ENCODE measurements at places on chromosomes 3 and 15. TPM values are rescaled to one million over a fixed set of nuclear protein-coding genes. Genes with fewer than 3 reads are reported as not detected.
A peak's percentile ranks its signal among the peaks of the same experiment; 100 is the strongest.

DNA sequence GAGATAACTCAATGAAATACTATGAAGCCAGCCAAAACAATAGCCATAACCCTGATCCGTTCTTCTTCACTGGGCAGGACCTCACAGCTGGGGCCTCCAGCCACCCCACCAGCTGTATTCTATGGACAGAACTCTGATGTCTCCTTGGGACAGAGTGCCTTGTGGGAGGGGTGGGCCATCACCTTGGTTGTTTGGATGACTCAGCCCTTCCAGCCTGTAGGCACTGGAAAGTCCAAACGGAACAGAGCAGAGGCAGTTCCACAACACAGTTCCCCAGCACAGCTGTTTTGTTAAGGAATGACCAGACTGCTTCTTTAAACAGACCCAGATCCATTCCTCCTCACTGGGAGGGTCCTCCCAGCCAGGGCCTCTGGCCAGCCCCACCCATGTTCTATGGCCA lies 31.9 kb upstream of the ZBED2 start:
- peak; percentile 30 for DNase-seq

DNA sequence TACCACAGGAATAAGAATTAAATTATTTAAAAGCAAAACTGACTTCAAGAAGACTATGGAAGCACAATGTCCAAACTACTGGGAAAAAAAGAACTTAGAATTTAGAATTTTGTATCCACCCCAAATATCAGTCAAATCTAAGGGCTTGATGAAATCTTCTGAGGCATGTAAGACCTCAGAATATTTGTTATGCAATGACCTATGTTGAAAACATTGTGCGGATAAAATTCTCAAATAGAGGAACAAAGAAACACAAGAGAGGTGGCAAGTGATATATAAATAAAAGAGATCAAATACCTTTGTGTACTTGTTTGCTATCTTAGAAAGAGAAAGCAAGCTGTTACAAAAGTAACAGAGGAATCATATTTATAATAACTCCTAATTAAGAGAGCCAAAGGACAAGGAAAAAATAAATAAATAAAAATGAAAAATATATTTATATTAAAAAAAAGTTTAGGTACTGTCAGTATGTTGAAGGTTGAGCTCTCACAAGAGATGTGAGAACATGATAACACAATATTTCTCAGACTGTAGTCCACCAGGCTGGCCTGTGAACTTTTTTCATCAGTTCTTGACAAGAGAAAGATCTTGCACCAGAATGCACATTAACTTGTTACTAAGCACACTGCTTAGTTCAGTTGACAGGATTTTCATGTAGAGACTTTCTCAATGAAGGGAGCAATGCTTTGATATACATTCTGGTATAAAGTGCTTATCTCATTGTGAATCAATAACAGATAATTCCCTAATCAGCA lies 50.0 kb downstream of the CPA3 start:
- no peak for DNase-seq

GRCh38 chr3:101926594-101927105 lies 77.3 kb downstream of the NFKBIZ start:
- DNase-seq: peak; percentile 56

Gene CLCN2
- 3.5 TPM for total RNA-seq

GRCh38 chr15:69421498-69421897 lies 7.3 kb downstream of the KIF23 start:
- DNase-seq: no peak

DNA sequence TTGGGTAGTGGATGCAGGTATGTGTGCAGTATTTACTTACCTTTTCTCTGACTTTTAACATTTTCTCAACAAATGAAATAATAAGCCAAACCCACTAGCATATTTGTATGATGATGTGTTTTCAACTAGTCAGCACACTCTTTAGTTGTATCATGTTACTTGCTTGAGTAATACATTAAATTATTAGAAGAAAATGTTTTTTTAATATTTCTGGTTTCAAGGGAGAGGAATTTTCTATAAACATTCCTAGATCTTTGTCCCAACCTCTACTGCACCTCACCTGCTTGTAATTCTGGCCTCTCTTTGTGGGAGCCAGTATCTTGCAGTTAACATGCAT lies 161.8 kb upstream of the CBLB start:
- no peak for DNase-seq

GRCh38 chr3:115239717-115240116 lies 92.6 kb upstream of the ZBTB20 start:
- peak; percentile 96 for DNase-seq

- DNase-seq: no peak
Observed at GRCh38 chr3:27253391-27253790, 115.8 kb downstream of the NEK10 start.

Gene MESP2
- not detected for total RNA-seq

- DNase-seq: no peak
Observed at GRCh38 chr3:192826214-192827006, 91.2 kb downstream of the MB21D2 start.

Gene TTLL13
- total RNA-seq: 0.10 TPM

Gene PRRT3
- total RNA-seq: 3.0 TPM

DNA sequence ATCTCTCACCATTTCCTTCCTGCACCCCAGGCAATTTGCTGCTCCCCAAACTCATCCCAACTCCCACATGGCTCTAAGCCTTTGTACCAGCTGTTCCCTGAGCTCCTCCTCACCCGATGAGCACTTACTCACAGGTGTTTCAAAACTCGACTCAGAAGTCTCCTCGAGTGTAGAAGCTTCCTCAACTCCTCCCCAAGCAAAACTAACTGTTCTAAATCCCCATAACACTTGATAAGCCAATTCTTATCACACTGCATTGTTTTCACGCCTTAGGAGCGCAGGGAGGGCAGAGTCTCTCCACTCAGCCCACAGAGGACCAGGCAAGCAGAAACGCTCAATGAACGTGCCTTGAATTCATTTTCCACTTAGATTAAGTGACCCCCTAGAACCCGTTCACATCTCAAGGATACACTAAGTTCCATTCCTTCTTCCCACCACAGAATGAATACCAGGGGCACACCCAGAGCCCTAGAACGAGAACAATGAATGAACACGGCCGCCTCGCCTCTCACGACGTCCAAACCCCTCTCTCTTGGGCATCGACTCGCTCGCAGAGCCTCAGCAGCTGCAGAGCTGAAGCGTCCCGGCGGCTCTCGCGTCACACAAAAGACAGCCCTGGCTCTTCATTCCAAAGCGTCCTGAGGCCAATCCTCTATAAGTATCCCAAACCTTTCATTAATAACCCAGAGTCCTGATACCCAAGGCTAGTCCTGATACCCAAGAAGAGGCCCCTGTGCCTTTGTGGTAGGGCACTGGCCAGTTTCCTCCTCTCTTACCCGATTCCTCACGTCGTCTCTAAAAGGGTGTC lies 1.1 kb downstream of the RAF1 start:
- peak; percentile 52 for DNase-seq

- no peak for DNase-seq
Observed at GRCh38 chr3:187266691-187267090, 24.8 kb downstream of the MASP1 start.

Gene FOXB1
- not detected for total RNA-seq

GRCh38 chr3:74139648-74140047 lies 474.8 kb downstream of the CNTN3 start:
- no peak for DNase-seq

Gene DZIP1L
- total RNA-seq: 21.5 TPM

Gene DNAH12
- total RNA-seq: 0.25 TPM

Gene CLDN16
- 30.2 TPM for total RNA-seq

DNA sequence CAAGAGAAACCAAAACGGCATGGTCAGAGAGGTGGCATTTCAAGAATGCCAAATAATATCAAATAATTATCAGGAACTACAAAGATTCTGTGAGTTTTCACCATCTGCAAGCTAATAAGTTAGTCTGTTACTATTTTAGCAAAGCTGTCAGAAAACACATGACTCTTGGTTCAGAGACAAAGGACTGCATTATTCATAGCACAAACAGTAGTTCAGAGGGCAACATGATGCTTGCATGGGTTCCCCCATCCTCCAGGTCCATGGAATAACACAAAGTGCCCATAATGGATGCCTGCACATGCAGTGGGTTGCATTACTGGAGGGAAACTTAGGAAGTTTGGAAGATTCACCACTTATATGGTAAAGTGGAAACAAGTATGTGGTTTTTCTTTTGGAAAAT lies 228.8 kb upstream of the ALCAM start:
- DNase-seq: no peak

DNA sequence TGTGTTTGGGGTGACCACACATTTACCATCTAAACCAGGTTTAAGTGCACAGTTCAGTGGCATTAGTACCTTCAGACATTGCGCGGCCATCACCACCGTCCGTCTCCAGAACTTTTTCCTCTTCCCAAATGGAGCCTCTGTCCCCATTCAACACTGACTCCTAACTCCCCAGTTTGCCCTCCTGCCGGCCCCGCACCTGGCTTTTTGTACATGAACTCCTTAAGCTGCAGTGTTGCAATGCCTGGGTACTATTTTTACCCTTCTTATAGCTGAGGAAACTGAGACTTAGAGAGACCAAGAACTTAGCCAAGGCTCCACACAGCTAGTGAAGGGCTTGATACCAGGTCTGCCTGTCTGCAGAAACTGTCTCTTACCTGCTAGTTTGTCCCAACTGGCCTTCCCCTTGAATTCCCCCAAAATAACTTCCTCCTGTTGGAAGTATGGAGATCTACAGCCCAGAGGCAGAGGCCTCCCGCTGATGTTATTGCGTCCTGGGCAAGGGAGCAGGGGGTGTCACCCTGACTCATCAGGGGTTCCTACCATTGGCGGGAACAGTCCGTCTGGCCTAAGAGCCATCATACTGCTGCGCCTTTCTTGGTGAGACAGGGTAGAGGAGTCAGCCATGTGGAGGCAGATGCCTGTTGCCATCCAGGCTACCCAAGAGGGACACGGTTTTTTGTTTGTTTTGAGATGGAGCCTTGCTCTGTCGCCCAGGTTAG lies 65.6 kb downstream of the GRIP2 start:
- DNase-seq: no peak

Gene MFAP1
- total RNA-seq: 54.1 TPM

Gene IGF2BP2
- total RNA-seq: 33.5 TPM

DNA sequence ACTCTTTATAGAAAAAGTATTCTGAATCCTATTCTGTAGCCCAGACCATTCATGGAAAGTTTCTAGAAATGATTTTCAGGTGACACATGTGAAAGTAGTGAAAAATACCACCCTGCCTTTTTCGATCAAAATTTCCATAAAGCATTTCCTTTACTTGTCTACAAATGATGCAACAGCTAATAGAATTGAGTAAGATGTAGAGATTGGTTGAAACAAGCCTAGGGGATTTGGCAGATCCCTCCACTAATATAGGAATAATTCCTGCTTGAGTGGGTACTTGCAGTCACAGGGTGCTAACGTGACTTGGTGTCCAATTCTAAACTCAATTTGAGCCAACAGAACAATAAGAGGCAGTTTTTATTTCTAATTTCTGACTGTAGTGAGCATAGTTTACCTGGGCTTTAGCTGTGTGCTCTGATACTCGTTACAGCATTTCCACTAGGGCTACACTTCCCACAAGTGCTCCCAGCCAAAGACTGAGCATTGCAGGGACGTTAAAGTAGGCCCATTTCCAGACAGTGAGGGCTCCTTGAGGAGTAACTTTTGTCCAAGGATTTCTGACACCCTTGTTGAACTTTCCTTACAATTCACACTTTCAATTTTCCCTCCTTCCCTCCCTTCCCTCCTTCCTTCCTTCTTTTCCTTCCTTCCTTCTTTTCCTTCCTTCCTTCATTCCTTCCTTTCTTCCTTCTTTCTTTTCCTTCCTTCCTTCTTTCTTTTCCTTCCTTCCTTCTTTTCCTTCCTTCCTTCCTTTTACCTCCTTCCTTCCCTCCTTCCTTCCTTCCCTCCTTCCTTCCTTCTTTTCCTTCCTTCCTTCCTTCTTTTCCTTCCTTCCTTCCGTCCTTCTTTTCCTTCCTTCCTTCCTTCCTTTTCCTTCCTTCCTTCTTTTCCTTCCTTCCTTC lies 53.9 kb upstream of the TP63 start:
- no peak for DNase-seq

DNA sequence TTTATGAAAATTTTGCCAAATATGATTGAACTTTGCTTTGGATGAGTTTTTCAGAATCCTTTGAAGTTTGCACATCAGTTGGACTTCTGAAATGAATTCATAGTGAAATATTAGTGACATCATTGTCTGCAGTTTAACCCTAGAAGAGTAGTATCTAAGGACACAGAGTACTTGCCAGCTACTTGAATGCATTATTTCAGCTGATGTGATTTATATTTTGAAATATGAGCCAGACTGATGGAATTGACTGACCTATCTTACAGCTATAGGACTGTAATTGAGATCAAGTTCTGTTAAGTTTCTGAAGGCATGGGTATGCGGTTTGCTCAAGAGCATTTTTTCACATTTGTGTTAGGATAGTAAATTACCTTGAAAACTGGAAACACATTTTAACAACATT lies 51.2 kb downstream of the LYSMD4 start:
- no peak for DNase-seq

DNA sequence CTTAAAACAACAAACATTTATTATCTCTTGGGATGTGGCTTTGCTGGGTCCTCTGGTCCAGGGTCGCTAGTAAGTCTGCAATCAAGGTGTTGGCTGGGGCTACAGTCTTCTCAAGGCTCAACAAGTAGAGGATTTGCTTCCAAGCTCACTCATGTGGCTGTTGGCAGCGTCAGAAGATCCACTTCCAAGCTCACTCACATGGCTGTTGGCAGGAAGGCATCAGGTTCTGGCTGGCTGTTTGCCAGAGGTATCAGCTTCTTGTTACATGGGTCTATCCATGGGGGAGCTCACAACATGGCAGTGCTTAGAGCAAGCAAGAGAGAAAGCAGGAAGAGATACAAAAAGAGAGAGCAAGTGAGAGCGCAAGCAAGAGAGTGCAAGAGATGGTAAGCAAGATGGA lies 15.0 kb upstream of the BNC1 start:
- DNase-seq: no peak

DNA sequence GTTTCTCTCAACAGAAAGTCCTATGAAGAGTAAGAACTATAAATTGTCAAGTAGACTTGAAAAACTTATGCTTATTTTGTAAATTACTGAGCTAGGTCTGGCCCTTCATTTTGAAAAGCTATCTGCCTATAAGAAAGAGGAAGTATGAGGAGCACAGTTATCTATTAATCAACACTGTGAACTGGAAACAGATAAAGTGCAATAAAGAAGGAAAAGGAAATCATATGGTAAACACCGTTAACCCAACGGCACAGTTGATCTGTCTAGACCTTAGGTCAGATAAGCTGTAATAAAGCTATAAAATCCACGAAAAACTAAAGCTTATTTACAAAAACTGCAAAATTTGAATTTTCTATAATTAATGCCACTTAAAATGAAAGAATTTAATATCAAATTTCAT lies 242.5 kb downstream of the ZBTB20 start:
- peak; percentile 18 for DNase-seq

DNA sequence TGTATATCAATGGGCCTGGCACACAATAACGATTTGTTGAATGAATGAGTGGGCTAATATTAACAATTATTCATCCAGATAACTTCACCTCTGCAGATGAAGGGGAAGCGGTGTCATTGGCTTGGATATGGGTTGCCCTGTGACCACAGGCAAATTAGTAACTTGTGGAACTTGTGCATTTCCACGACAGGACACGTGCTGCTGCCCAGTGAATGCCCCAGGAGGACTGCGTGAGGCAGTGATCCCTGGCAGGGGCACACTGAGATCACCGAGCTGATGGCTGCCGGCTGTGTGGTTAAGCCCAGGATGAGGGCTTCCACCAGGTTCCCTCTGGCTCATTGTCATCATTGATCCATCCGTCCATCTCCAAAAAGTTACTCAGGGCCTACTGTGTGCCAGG lies 84.1 kb upstream of the HACD2 start:
- DNase-seq: peak; percentile 74
